Esophagus squamous epithelium (tissue), 5 donors: ENCODE measurements at places on chromosomes 5 and 9.

DNA sequence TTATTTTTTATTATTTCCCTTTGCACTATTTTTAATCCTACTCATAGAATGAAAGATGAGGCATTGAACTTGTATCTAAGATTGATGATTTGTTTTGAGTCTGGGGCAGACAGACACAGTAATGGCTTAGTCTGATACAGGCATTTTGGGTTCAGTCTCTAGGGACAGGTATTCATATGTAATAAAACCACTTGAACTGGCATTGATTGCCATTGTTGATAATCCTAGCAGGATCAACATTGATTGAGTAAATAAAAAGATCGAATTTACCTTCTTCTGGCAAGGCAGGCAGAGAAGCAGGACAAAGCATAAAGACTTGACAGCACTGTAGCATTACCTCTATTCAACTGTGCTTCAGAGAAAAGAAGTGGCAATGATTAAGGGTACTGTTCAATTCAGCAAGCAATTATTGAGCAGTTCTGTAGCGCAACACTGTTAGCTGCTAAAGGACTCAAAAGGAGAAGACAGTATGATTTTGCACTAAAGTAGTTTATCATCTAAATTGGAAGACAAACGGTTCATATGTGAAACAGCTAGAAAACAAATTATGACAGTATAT, 144.4 kb downstream of the COMMD10 start:
- DNase-seq, result no peak
- H3K27ac ChIP-seq, result no peak overlapping the region
- no peaks in the 10 kb centered on the region for H3K4me1 ChIP-seq
- H3K4me3 ChIP-seq, result no peak overlapping the region
- H3K36me3 ChIP-seq, result no peaks in the 10 kb centered on the region

DNA sequence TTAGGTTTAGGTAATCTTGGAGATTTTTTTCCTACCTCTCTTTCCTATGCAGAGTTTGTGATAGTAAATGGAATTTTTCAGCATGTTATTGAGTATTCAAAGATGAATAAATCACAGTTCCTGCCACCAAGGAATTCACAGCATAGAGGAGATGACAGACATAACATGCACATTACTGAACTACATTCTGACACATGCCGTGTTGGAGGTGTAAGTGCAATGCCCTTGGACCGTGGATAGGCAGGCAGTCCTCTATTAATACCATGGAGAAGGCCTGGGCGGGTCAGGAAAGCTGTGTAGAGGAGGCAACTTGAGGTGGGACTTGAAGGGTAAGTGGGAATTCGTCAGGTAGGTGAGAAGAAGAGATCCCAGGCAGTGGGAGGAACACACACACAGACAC, 43.9 kb downstream of the MCCC2 start:
- H3K36me3 ChIP-seq, result no peaks in the 10 kb centered on the region
- no peaks in the 10 kb centered on the region for H3K4me1 ChIP-seq
- no peaks in the 10 kb centered on the region for H3K27me3 ChIP-seq
- no peak for DNase-seq
- no peak overlapping the region for H3K27ac ChIP-seq

- H3K4me3 ChIP-seq, result no peak overlapping the region
- H3K36me3 ChIP-seq, result no peaks in the 10 kb centered on the region
- H3K27me3 ChIP-seq, result no peaks in the 10 kb centered on the region
- H3K27ac ChIP-seq, result no peak overlapping the region
- DNase-seq, result no peak
- H3K4me1 ChIP-seq, result no peaks in the 10 kb centered on the region
Observed at GRCh38 chr5:109350537-109351270, 59.1 kb downstream of the PJA2 start.

DNA sequence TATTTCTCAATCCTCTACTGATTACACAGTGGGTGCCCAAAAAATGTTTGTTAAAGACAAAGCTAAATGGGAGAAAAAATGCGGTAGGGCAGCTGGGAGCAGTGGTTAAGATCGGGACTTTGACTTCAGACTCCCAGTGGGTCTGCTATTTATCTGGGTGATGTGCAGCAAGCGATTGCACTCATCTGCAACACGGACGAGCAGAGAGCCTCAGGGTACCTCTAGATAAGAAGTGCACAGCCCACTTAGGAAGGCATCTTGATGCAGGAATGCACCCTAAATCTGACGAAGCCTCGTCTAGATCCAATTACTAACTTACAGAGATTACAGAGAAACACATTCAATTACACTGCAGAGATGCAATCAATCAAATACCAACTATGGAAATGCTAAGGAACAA, 4.0 kb downstream of the MAPK9 start:
- no peak for DNase-seq
- H3K36me3 ChIP-seq, result no peaks in the 10 kb centered on the region
- no peak overlapping the region for H3K27ac ChIP-seq
- no peaks in the 10 kb centered on the region for H3K27me3 ChIP-seq
- H3K4me3 ChIP-seq, result no peak overlapping the region

DNA sequence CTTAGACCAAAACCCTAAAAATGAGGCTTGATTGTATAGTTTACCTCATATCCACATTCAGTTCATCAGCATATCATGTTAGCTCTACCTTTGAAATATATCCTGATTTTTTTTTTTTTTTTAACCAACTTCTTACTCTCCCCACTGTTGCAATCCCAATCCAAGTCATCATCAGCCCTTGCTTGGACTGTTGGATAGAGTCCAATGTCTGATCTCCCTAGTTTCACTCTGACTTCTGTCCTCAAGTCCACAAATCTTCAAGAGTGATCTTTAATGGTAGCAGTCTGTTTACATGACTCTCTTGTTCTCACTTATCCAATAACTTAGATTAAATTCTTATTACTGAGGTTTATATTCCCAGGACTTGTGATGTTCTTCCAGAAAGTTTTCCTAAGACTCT, 30.8 kb downstream of the NAA35 start:
- no peak for DNase-seq
- H3K27ac ChIP-seq, result no peak overlapping the region
- H3K4me3 ChIP-seq, result no peak overlapping the region
- H3K4me1 ChIP-seq, result no peaks in the 10 kb centered on the region
- H3K27me3 ChIP-seq, result no peaks in the 10 kb centered on the region
- H3K36me3 ChIP-seq, result no peaks in the 10 kb centered on the region

- H3K27ac ChIP-seq, result no peak overlapping the region
- DNase-seq, result no peak
- no peaks in the 10 kb centered on the region for H3K36me3 ChIP-seq
- no peaks in the 10 kb centered on the region for H3K27me3 ChIP-seq
- H3K4me1 ChIP-seq, result peaks cover 22% of the 10 kb centered on the region
Observed at GRCh38 chr5:138832218-138832617, 42.9 kb downstream of the LRRTM2 start.

DNA sequence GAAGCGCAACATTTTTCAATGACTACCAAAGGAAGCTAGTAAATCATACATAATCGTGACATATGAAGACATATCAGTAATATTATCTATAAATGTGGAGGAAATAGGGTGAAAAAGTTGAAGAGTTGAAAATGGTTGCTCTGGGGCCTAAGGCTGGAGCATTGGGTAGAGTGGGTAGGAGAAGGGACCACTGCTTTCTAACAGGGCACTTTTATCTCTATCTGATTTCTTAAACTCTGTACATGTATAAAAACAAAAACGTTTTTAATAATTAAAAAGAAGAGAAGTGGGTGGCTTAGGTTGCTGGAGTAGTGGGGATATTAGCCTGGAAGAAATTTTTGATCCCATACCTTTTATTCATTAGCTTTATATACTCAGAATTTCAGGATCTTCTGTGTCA, 44.2 kb upstream of the ITGA1 start:
- H3K27me3 ChIP-seq, result no peaks in the 10 kb centered on the region
- no peak for DNase-seq
- H3K4me1 ChIP-seq, result no peaks in the 10 kb centered on the region
- no peaks in the 10 kb centered on the region for H3K36me3 ChIP-seq
- H3K27ac ChIP-seq, result peak overlapping the region; percentile 24
- H3K4me3 ChIP-seq, result no peak overlapping the region

GRCh38 chr9:122954253-122954691, 13.5 kb downstream of the RABGAP1 start:
- H3K36me3 ChIP-seq, result peaks cover 16% of the 10 kb centered on the region
- peak overlapping the region; percentile 49 for H3K27ac ChIP-seq
- H3K4me3 ChIP-seq, result no peak overlapping the region

DNA sequence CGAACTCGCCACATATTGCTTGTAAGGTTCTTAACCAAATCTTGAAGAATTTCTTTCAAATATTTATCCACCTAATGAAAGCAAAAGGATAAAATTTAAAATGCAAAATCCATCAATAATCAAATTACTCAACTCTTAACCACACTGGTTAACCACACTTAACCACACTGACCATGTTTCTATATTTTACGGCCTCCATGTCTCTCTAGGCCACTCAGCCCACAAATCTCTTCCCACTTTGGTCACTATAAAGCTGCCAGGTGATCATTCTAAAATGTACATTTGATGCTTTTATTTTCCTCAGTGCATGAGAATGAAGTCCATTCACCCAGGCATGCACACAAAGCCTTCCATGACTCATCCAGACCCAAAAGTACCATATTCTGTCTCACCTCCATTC, 56.4 kb upstream of the OR2K2 start:
- H3K36me3 ChIP-seq, result peaks cover 30% of the 10 kb centered on the region
- no peak overlapping the region for H3K27ac ChIP-seq

DNA sequence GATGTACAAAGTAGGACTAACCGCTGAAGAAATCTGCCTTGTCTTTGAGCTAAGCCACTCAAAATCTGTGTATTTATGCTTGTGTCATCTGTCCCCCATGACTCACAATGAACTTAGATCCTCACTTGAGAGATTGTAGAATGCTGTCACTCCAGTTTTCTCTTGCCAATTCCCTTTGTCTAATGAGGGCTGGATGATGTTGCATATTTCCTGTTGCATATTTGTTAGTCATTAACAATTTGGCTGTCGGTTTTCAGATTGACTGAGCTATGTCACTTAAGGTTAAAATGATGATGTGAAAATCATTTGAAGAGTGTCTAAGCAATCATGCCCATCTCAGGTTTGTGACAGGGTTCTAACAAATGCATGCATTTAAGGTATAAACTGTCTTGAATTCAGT, 481.7 kb downstream of the CDH10 start:
- no peak overlapping the region for H3K4me3 ChIP-seq
- DNase-seq, result no peak
- H3K27ac ChIP-seq, result no peak overlapping the region
